ENCODE measurements at places on chromosomes 2 and 18. TPM values are rescaled to one million over a fixed set of nuclear protein-coding genes. Genes with fewer than 3 reads are reported as not detected.

DNA sequence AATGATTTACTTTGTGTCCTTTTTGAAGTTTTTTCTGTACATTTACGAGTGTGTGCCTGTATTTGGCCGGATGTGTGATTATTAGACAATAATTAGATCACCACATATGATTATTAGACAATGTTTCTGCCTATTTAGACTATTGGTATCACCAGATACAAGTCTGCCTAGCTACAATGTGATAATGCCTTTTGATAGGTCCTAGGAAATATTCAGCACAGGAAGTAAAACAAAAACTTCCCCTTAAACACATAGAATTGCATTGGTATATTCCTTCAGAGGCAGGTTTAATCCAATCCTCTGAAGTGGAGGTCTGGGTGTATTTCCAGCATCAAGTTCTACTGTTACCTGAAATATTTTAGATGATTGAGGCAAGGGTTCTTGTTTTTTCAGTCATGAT is 275.1 kb downstream of the TGIF1 start:
- H3K27me3 ChIP-seq = peaks cover 32% of the 10 kb centered on the region
- DNase-seq = no peak
- no peaks in the 10 kb centered on the region for H3K36me3 ChIP-seq
- H3K4me1 ChIP-seq = no peaks in the 10 kb centered on the region

Gene SEMA4C
- total RNA-seq = 22.2 TPM

DNA sequence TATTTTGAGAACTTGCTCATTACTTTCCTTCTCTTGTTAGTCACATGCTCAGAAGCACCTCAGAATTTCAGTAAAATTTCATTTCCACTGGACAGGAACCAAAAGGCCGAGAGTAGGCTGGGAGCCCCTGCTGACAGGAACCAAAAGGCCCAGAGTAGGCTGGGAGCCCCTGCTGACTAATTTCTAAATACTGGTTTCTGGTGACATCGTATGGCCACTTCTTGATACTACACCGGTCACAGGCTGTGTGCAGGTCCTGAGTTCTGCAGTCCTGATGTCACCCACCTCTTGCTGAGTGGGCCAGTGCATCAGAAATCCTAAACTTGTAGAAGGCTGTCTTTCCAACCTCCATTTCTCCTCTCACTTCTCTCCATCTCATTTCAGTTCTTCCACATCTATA is 17.7 kb upstream of the EN1 start:
- no peaks in the 10 kb centered on the region for H3K4me1 ChIP-seq
- peaks cover 29% of the 10 kb centered on the region for H3K27me3 ChIP-seq
- no peaks in the 10 kb centered on the region for H3K36me3 ChIP-seq

GRCh38 chr2:238141541-238142318 is 3.3 kb downstream of the KLHL30 start:
- no peak overlapping the region for H3K27ac ChIP-seq
- H3K36me3 ChIP-seq = no peaks in the 10 kb centered on the region
- DNase-seq = no peak
- H3K4me1 ChIP-seq = peaks cover 2% of the 10 kb centered on the region
- H3K27me3 ChIP-seq = no peaks in the 10 kb centered on the region

Gene IL36B
- total RNA-seq = not detected

GRCh38 chr2:17646081-17646554 is 105.6 kb downstream of the VSNL1 start:
- H3K4me1 ChIP-seq = peaks cover 8% of the 10 kb centered on the region
- no peak overlapping the region for H3K4me3 ChIP-seq
- DNase-seq = peak; percentile 42
- no peaks in the 10 kb centered on the region for H3K27me3 ChIP-seq

- DNase-seq = no peak
- no peak overlapping the region for H3K4me3 ChIP-seq
- peaks cover 5% of the 10 kb centered on the region for H3K27me3 ChIP-seq
- peak overlapping the region; percentile 57 for H3K27ac ChIP-seq
- H3K36me3 ChIP-seq = no peaks in the 10 kb centered on the region
- peaks cover 34% of the 10 kb centered on the region for H3K4me1 ChIP-seq
These were observed 67.8 kb downstream of the ASB1 start for GRCh38 chr2:238494573-238494961.

Gene LOXHD1
- not detected for total RNA-seq

- peaks cover 12% of the 10 kb centered on the region for H3K4me1 ChIP-seq
- no peak for DNase-seq
- no peak overlapping the region for H3K27ac ChIP-seq
- H3K36me3 ChIP-seq = peaks cover 14% of the 10 kb centered on the region
These were observed 14.0 kb upstream of the CD226 start for GRCh38 chr18:69961718-69962117.

GRCh38 chr2:178152542-178152941 is 40.3 kb downstream of the RBM45 start:
- no peak overlapping the region for H3K4me3 ChIP-seq
- no peak for DNase-seq
- no peaks in the 10 kb centered on the region for H3K4me1 ChIP-seq
- H3K36me3 ChIP-seq = no peaks in the 10 kb centered on the region

Gene CHPF
- 14.5 TPM for total RNA-seq

- no peaks in the 10 kb centered on the region for H3K4me1 ChIP-seq
- H3K27ac ChIP-seq = no peak overlapping the region
- no peak overlapping the region for H3K4me3 ChIP-seq
These were observed 31.3 kb upstream of the SLC25A52 start for GRCh38 chr18:31791817-31792579.

DNA sequence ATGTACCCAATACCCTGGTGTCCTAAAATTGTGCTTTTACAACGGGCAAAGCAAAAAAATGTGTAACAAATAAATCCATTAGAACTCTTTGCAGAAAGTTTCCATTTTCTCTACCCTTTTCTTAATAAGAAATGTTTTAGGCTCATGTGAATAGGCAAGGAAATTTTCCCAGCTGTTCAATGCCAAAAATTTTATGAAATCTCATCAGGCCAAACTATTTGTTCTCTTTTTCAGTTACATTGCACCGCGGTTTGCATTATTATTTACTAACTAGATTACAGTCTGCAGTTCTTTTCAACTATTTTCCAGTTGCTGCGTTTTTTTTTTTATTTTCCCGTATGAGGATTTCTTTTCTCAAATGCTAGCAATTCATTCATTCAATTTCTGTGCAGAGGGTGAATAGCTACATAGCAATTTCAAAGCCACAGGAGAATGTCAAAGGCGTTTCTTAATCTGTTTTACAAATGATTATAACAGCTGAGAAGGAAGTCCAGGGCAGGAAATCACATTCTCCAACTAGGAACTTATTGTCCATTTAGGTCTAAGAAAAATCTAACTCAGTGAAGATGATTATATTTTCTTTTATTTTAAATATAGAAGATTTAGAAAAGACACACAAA is 367.5 kb upstream of the MMADHC start:
- H3K4me3 ChIP-seq = no peak overlapping the region
- H3K27ac ChIP-seq = no peak overlapping the region
- no peaks in the 10 kb centered on the region for H3K4me1 ChIP-seq
- DNase-seq = no peak

DNA sequence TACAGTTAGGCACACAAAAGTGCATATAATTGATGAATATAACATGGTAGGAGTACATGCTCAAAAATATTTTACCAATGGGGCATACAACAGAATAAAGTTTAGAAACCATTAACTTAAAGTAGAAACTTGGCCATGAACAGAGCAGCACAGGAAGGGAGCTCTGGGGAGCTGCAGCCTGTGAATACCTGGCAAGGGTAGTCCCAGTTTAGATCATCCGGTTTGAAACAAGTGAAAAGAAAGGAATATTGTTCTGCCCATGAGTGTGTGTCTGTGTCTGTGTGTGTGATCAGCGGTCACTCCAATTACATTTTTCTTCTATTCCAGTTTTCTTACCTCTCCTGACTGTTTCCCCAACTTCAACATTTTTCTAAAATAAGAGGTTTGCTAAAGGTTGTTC is 233.0 kb downstream of the ALK start:
- no peaks in the 10 kb centered on the region for H3K36me3 ChIP-seq
- H3K4me3 ChIP-seq = no peak overlapping the region
- no peak overlapping the region for H3K27ac ChIP-seq
- no peaks in the 10 kb centered on the region for H3K27me3 ChIP-seq
- no peak for DNase-seq

- no peak for DNase-seq
- no peak overlapping the region for H3K27ac ChIP-seq
- H3K36me3 ChIP-seq = peaks cover 9% of the 10 kb centered on the region
- no peak overlapping the region for H3K4me3 ChIP-seq
These were observed 27.6 kb upstream of the CDC42EP3 start for GRCh38 chr2:37698931-37699481.

Gene ASB18
- not detected for total RNA-seq

DNA sequence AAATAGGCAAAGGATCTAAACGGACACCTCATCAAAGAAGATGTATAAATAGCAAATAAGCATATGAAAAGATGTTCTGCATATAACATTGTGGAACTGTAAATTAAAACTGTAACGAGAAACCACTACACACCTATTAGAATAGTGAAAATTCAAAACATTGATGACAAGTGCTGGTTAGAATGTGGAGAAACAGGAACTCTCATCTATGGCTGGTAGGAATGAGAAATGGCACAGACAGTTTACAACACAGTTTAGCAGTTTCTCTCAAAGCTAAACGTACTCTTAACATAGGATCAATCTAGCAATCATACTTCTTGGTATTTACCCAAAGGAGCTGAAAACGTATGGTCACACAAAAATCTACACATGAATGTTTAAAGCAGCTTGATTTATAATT is 126.2 kb downstream of the TRIB2 start:
- H3K27ac ChIP-seq = no peak overlapping the region
- no peak for DNase-seq
- no peaks in the 10 kb centered on the region for H3K36me3 ChIP-seq
- peaks cover 21% of the 10 kb centered on the region for H3K27me3 ChIP-seq

DNA sequence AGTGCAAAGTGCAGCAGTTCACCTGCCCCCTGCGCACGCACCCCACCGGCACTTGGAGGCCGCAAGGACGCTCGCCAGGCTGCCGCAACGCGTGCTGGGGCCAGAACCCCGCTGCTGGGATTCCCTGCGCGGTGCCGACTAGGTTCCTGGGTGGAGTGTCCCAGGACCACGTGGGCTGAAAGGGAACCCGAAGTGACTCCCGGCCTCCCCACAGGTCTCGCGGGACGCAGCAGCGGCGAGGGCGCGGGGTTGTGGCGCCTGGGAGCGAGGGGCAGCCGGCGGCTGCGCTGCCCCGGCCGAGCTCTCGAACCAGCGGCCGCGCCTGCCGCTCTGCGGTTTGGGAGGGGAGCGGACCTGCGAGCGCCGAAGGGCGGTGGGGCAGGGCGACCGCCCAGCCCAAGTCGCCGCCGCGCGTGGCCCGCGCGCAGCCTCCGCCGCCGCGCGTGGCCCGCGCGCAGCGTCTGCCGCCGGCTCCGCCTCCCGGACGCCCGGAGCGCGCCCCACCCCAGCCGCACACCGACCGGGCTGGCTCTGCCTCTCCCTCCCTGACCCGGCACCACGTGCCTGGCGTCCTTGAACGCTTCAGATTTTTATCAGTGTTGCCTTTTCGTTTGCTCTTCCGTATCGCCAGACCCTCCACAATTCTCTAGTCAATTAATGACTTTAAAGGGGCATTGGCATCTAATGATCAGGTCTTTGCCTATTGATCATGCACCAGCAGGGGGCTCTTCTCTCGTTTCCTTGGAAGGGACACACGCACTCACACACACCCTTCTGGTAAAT is at the start of gene FTCDNL1:
Gene FTCDNL1, minus strand, starts transcription at position 475 of the 783 bp plus-strand sequence. CDS start 2,230 bp downstream, outside the sequence.
- H3K4me1 ChIP-seq = peaks cover 8% of the 10 kb centered on the region
- H3K4me3 ChIP-seq = peak within 1 kb of the TSS; percentile 95
- peak; percentile 76 for DNase-seq
- H3K27me3 ChIP-seq = peaks cover 7% of the 10 kb centered on the region

Gene SCG2
- not detected for total RNA-seq

DNA sequence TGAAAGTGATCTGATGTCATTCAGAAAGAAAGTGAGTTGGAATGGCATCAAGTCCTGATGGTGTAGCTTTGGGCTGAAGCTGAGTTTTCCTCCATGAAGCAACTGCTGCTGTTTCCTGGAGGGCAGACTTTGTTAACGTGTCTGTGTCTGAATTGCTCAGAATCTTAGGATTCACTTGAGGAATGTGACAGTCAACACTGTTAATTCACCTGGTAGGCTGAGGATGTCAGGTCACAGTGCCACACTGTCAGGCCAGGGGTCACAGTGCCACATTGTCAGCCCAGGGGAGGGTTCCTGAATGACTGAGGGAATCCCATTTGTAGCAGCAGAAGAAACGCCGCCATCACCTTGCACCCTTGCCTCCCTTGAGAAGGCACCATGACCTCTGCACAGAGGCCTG is 39.4 kb downstream of the LYPD6B start:
- no peaks in the 10 kb centered on the region for H3K4me1 ChIP-seq
- no peak for DNase-seq
- no peak overlapping the region for H3K27ac ChIP-seq
- H3K4me3 ChIP-seq = no peak overlapping the region
- peaks cover 17% of the 10 kb centered on the region for H3K27me3 ChIP-seq

Gene ANKRD62
- total RNA-seq = not detected

DNA sequence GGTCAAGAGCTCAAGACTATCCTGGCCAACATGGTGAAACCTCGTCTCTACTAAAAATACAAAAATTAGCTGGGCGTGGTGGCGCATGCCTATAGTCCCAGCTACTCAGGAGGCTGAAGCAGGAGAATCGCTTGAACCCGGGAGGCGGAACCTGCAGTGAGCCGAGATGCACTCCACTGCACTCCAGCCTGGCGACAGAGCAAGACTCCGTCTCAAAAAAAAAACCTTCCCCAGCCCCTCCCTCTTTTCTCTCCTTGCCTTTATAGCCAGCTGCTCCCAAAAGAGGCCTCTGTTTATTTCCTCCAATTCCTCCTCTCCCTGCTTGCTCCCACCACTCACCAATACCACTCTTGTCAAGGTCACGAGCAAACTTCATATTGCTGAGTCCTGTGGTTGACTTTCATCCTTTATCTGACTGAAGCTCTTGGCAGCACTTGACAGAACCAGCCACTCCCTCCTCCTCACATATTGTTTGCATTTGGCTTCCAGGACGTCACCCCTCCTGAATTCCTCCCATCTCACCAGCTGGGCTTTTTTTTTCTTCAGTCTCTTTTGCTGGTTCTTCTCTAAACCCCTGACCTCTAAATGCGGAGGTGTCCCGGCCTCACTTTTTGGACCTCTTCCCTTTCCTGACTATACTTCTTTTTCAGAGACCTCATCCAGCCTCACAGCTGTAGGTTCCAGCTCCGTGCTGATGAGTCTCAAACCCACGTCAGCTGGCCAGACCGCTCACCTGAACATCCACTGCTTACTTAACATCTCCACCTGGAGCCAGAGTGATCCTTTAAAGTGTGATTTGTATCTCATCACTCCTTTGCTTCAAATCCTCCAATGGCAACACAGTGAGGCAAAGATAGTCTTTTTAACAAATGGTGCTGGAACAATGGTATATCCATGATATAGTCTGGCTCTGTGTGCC is 84.6 kb upstream of the CAB39 start:
- H3K27ac ChIP-seq = no peak overlapping the region
- H3K36me3 ChIP-seq = peaks cover 8% of the 10 kb centered on the region
- no peaks in the 10 kb centered on the region for H3K27me3 ChIP-seq
- no peak overlapping the region for H3K4me3 ChIP-seq
- peaks cover 5% of the 10 kb centered on the region for H3K4me1 ChIP-seq

Gene CIB4
- not detected for total RNA-seq

Gene RANBP2
- total RNA-seq = 58.9 TPM

GRCh38 chr2:221468317-221468716 is 103.8 kb downstream of the EPHA4 start:
- no peak overlapping the region for H3K27ac ChIP-seq
- H3K27me3 ChIP-seq = no peaks in the 10 kb centered on the region
- peaks cover 28% of the 10 kb centered on the region for H3K4me1 ChIP-seq
- H3K4me3 ChIP-seq = no peak overlapping the region
- H3K36me3 ChIP-seq = peaks cover 2% of the 10 kb centered on the region
- no peak for DNase-seq

Gene IL36A
- total RNA-seq = not detected
